ENCODE measurements at places on chromosomes 6 and 20. TPM values are rescaled to one million over a fixed set of nuclear protein-coding genes. Genes with fewer than 3 reads are reported as not detected.

Gene AK9
- 12.9 TPM for polyA plus RNA-seq

Gene PRKN
- polyA plus RNA-seq = 0.48 TPM

DNA sequence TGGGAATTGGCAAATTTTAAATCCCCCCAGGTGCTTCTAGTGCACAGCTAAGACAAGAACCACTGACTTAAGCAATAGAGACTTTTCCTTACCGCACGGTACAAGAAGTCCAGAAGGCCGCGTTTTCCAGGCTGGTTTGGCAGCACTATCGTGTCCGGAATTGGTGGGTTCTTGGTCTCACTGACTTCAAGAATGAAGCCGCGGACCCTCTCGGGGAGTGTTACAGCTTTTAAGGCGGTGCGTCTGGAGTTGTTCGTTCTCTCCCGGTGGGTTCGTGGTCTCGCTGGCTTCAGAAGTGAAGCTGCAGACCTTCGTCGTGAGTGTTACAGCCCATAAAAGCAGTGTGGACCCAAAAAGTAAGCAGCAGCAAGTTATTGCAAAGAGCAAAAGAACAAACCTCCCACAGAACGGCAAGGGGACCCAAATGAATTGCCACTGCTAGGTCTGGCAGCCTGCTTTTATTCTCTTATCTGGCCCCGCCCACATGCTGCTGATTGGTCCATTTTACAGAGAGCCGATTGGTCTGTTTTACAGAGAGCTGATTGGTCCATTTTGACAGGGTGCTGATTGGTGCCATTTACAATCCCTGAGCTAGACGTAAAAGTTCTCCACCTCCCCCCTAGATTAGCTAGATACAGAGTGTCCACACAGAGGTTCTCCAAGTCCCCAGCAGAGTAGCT lies 264.5 kb downstream of the PREX1 start:
- DNase-seq = no peak

DNA sequence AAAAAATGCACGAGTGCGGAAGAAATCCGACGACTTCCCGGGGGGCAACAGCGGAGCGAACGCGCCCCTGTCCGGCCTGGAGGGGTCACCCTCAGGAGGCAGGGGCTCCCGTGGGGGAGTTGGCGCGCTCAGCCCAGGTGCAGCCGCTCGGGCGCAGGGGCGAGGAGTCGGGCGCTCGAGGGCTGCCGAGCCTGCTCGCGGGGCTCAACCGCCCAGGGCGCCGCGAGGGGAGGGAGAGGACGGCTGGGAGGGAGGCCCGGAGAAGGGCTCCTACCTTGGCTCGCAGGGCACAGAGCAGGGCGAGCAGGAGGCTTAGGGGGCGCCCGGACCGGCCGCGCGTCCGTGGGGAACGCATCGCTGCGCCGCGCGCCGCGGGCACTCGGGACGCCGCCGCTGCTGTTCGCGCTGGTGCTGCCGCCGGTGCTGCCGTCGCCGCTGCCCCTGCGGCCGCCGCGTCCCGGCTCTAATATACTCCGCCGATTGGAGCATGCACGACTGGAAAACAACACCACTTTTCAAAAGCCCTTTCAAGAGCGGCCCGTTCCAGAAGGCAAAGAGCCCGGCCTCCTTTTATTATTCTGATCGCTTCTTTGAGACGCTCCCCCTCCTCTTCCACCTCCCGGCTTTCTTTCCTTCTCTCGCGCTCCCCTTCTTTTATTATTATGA lies 490 bp downstream of the JAG1 start:
- DNase-seq = peak; percentile 56

GRCh38 chr6:43635387-43636307 lies at the start of gene MAD2L1BP:
Gene MAD2L1BP (plus strand): TSS chr6:43635840. CDS start chr6:43635876, 36 bp downstream.
- peak; percentile 84 for DNase-seq

DNA sequence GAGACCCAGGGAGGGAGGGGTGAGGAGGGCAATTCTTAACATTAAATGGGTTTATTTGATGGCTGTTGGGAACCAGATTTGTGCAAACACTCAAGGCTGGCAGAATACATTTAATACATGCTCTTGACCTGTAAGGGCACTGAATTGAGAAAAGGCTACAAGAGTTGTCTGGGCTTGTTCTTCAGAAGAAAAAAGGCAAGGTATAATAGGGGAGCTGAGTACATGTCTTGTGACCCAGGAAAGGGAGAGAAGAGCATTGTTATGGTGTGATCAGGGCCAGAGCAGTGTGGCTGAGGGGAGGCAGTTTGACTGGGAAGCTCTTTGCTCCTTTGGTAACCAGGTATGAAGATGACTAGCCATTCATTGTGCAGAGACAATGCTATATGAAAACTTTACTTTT lies 18.9 kb downstream of the KLHL31 start:
- DNase-seq = no peak

Gene TBXT
- polyA plus RNA-seq = 0.02 TPM
